T-helper 17 cell (primary cell): ENCODE measurements at places on chromosomes 4 and X. TPM values are rescaled to one million over a fixed set of nuclear protein-coding genes. Genes with fewer than 3 reads are reported as not detected.

The MAGEA10 gene
- not detected for total RNA-seq

The AWAT2 gene
- total RNA-seq, result not detected

The UGT2A2 gene
- total RNA-seq, result not detected

The CCDC120 gene
- 11.8 TPM for total RNA-seq

The TNIP3 gene
- total RNA-seq, result 0.12 TPM

The MEPE gene
- total RNA-seq, result not detected

The RNF212 gene
- 2.6 TPM for total RNA-seq

The RBMX2 gene
- 21.4 TPM for total RNA-seq

The RAB33A gene
- total RNA-seq, result 5.0 TPM

DNA sequence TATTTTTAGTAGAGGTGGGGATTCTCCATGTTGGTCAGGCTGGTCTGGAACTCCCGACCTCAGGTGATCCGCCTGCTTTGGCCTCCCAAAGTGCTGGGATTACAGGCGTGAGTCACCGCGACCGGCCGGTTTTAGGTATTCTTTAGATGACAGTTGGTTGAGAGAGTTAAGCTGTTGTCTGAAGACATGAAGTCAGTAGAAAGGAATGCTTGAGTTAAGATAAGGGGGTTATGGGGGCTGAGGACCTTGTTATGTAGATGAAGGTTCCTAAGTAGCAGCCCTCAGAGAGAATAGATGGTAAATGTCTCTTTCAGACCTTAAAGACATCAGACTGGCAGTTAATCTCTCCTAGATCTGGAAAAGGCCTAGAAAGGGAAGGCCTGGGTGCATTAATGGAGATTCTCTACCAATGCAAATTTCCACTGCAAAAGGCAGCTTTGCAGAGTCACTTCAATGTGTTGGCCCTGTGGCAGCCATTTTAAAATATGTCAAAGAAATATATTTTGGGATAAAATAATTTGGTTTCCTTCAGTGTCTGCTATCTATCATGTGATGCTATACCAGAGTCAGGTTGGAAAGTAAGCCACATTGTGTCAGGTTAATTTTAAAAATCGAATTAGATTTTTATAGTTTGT lies 6.4 kb upstream of the ZNF674 start:
- no peak for DNase-seq
- H3K27ac ChIP-seq, result no peak overlapping the region
- H3K4me3 ChIP-seq, result no peak overlapping the region
- no peaks in the 10 kb centered on the region for H3K27me3 ChIP-seq
- H3K36me3 ChIP-seq, result peaks cover 2% of the 10 kb centered on the region

- no peak overlapping the region for H3K27ac ChIP-seq
- peaks cover 44% of the 10 kb centered on the region for H3K27me3 ChIP-seq
- no peak for DNase-seq
- no peaks in the 10 kb centered on the region for H3K36me3 ChIP-seq
Observed at GRCh38 chr4:169167957-169168858, 102.5 kb downstream of the SH3RF1 start.

GRCh38 chr4:159096434-159096833 lies 6.4 kb upstream of the RAPGEF2 start:
- H3K27me3 ChIP-seq, result peaks cover 5% of the 10 kb centered on the region
- H3K36me3 ChIP-seq, result peaks cover 2% of the 10 kb centered on the region
- H3K4me1 ChIP-seq, result peaks cover 5% of the 10 kb centered on the region
- no peak overlapping the region for H3K27ac ChIP-seq

DNA sequence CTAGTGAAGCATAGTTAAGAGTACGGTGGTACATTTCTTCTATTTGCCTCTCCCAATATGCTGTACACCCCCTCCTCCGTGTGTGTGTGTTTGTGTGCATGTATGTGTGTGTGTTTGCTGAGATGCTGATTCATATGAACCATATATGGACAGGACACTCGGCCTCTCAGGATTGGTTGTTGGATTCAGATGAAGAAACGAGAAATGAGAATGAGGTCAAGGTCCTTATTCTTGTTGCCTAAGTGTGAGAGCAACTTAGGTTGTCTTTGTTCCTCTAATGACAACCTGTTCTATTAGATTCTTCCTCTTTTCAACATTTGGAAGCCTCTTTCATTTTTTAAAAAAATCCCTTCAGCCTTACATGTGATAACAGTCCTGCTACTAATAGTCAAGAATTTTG lies 1387.6 kb downstream of the STIM2 start:
- no peaks in the 10 kb centered on the region for H3K36me3 ChIP-seq
- no peak overlapping the region for H3K27ac ChIP-seq
- DNase-seq, result no peak
- H3K4me3 ChIP-seq, result no peak overlapping the region
- no peaks in the 10 kb centered on the region for H3K27me3 ChIP-seq
- no peaks in the 10 kb centered on the region for H3K4me1 ChIP-seq

GRCh38 chr4:148359769-148360168 lies 82.4 kb downstream of the NR3C2 start:
- H3K27ac ChIP-seq, result peak overlapping the region; percentile 72
- H3K4me3 ChIP-seq, result no peak overlapping the region
- H3K4me1 ChIP-seq, result peaks cover 26% of the 10 kb centered on the region
- DNase-seq, result no peak

DNA sequence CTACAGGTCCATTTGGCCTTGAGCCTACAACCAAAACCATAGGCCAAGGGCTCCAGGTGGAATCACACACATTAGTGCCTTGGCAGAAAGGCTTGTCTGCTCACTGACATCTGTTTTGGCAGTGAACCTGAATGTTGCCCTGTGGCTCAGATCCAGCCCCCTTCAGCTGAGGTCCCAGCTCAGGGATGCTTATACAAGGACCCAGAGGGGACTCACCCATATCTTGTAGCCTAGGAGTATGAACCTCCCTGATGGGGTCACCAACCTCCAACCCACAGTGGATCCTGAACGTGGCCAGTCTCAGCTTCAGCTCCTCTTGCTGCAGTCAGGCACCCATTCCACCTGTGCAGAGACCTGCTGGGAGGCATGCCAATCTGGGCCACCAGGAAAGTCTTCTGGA lies 50.8 kb upstream of the HMX1 start:
- H3K27ac ChIP-seq, result no peak overlapping the region
- peaks cover 2% of the 10 kb centered on the region for H3K36me3 ChIP-seq
- no peak overlapping the region for H3K4me3 ChIP-seq
- H3K4me1 ChIP-seq, result peaks cover 5% of the 10 kb centered on the region
- H3K27me3 ChIP-seq, result peaks cover 18% of the 10 kb centered on the region

- H3K27ac ChIP-seq, result no peak overlapping the region
- no peaks in the 10 kb centered on the region for H3K36me3 ChIP-seq
- H3K4me1 ChIP-seq, result peaks cover 2% of the 10 kb centered on the region
- no peaks in the 10 kb centered on the region for H3K27me3 ChIP-seq
- H3K4me3 ChIP-seq, result no peak overlapping the region
Observed at GRCh38 chrX:148363471-148364235, 136.8 kb upstream of the AFF2 start.

DNA sequence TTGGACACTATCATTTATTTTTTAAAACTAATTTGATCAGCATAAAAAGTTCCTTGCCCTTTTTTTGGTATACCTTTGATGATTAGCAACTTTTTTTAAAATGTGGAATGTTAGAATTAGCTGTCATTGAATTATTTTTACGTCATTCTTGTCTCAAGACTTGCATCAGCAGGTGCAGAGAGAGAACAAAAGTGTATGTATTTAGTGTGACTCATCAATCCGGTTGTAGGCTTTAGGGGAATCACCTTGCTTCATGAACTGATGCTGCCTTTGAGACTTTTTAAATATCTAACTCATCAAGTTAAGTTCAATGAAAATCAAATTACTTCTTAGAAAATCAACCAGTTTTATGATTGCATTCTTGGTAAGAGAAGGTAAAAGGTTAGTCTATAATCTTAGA lies 125.1 kb downstream of the ARX start:
- H3K27me3 ChIP-seq, result no peaks in the 10 kb centered on the region
- H3K27ac ChIP-seq, result no peak overlapping the region
- no peak overlapping the region for H3K4me3 ChIP-seq

DNA sequence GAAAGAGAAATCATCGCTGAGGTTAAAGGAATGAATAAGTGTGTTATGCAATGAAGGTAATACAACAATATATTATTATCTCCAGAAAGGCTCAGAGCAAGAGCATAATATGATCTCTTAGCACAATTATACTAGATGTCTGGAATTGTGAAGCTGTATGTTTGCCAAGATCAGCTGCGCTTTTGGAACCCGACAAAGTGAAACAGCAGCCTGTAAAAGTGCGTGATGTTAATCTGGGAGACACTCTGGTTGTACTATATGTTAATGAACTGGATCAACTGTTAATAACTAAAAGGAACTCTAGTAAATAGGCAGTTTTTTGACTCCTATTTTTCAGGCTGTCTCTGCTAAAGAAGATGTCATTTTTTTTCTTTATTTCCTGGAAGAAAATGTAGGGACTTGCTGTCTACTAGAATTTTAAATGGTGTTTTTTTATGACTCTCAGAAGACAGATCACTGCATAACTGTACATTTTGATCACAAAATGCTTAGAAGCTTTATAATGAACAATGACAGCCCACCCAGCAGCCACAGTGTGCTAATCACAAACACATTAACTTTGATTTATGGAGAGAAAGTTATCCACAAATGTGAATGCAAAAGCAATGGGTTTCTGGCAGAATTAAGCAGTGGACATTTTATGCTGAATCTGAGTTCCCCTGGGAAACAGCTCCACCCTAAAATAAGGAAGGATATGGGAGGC lies 50.2 kb downstream of the UGT2B28 start:
- no peaks in the 10 kb centered on the region for H3K27me3 ChIP-seq
- DNase-seq, result no peak
- H3K27ac ChIP-seq, result no peak overlapping the region
- H3K36me3 ChIP-seq, result no peaks in the 10 kb centered on the region

DNA sequence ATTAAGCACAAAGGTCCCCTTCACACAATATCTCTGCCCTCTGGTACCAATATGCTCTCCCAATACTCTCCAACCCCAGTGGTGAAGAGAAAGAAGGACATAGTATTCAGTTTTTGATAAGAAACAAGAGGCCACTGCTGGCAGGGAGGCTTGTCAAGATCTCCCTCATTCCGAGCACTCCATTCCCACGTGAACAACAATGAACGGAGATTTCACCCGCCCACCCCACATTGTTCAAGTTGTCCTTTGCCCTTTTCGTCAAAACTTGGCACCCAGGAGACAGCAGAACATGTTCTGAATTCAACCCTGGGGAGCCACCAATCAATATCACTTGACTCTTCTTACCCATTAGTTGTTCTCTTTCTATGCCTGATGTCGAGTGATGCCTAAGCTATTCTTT lies 54.2 kb upstream of the SLC25A4 start:
- no peak overlapping the region for H3K4me3 ChIP-seq
- no peak for DNase-seq
- peaks cover 5% of the 10 kb centered on the region for H3K4me1 ChIP-seq
- H3K27me3 ChIP-seq, result peaks cover 47% of the 10 kb centered on the region
- peaks cover 6% of the 10 kb centered on the region for H3K36me3 ChIP-seq

DNA sequence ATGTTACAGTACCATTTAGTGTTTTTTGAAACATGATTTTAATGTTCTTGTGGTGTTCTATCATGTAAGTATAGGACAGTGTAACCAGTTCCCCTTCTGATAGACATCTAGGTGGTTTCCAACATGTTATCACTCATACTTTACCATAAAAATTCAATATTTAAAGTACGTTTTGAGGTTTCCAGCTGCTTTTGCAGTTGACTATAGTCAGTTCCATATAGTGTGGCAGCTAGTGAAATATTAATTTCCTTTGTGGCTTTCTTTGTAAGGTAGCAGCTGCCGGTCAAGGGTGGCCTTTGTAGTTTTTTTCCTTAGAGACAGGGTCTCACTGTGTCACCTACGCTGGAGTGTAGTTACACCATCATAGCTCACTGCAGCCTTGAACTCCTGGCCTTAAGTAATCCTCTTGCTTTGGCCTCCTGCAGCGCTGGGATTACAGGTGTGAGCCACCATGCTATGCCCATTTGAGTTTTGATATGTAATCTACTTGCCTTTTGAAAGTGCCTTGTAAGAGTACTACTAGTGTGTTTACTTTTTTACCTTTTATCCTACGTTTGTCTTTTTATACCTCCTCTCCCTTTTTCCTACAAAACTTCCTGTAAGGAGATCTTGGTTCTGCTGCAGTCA lies 63.0 kb downstream of the ARHGAP10 start:
- peak overlapping the region; percentile 97 for H3K27ac ChIP-seq
- H3K4me1 ChIP-seq, result peaks cover 56% of the 10 kb centered on the region
- no peaks in the 10 kb centered on the region for H3K27me3 ChIP-seq
- peak overlapping the region; percentile 33 for H3K4me3 ChIP-seq
- H3K36me3 ChIP-seq, result peaks cover 6% of the 10 kb centered on the region

- H3K36me3 ChIP-seq, result peaks cover 10% of the 10 kb centered on the region
- H3K27me3 ChIP-seq, result no peaks in the 10 kb centered on the region
- no peak overlapping the region for H3K4me3 ChIP-seq
- DNase-seq, result no peak
- H3K4me1 ChIP-seq, result peaks cover 5% of the 10 kb centered on the region
Observed at GRCh38 chr4:67638136-67638535, 62.8 kb downstream of the UBA6 start.

GRCh38 chrX:115946059-115946458 lies 224.5 kb upstream of the AGTR2 start:
- DNase-seq, result no peak
- no peak overlapping the region for H3K4me3 ChIP-seq
- H3K27me3 ChIP-seq, result no peaks in the 10 kb centered on the region

- H3K27ac ChIP-seq, result no peak overlapping the region
- no peaks in the 10 kb centered on the region for H3K4me1 ChIP-seq
- no peak for DNase-seq
- no peaks in the 10 kb centered on the region for H3K27me3 ChIP-seq
Observed at GRCh38 chr4:140789759-140790158, 33.6 kb upstream of the TBC1D9 start.

GRCh38 chr4:74118600-74119338 lies 19.8 kb upstream of the CXCL2 start:
- no peak overlapping the region for H3K27ac ChIP-seq
- no peaks in the 10 kb centered on the region for H3K4me1 ChIP-seq
- H3K36me3 ChIP-seq, result no peaks in the 10 kb centered on the region
- H3K4me3 ChIP-seq, result no peak overlapping the region
- DNase-seq, result no peak
- H3K27me3 ChIP-seq, result peaks cover 17% of the 10 kb centered on the region

DNA sequence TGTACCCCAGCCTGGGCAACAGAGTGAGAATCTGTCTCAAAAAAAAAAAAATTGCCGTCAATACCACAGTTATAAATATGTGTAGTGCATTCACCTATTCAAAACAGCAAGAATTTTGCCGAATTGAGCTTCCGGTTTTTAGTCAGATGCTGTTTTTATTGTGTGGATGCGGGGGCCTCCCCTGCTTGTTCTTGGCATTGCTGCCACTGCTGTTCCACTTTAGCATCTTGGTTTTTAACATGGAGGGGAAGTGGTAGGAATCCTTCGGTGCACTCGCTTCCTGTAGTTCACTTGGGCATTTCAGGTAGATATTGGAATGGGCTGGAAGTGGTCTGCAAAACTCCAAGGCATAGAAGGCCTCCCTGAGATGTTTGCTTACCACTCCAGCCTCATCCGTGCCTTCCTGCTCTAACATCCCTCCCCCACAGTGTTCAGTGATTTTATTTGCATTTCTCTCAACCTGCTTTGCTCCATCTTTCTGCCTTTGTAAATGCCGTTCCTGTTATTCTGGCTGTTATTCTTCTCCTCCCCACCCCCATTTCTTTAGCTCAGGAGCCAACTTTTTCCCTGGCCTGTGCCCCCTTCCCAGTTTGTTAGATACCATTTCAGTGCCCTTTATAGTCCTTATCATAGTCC lies 25.5 kb downstream of the MOB1B start:
- peak overlapping the region; percentile 84 for H3K27ac ChIP-seq
- no peaks in the 10 kb centered on the region for H3K36me3 ChIP-seq
- peak overlapping the region; percentile 47 for H3K4me3 ChIP-seq
- DNase-seq, result no peak
- peaks cover 18% of the 10 kb centered on the region for H3K4me1 ChIP-seq
